Activated naive CD8-positive, alpha-beta T cell treated with anti-CD3 and anti-CD28 coated beads for 36 hours (primary cell): ENCODE measurements at places on chromosomes 6 and 20. TPM values are rescaled to one million over a fixed set of nuclear protein-coding genes. Genes with fewer than 3 reads are reported as not detected.

TP53RK gene
- 13.4 TPM for total RNA-seq

TFAP2B gene
- not detected for total RNA-seq

CYP24A1 gene
- total RNA-seq, result not detected

DDR1 gene
- 13.7 TPM for total RNA-seq

GNAS-AS1 gene
- 1.3 TPM for total RNA-seq

ZNF184 gene
- total RNA-seq, result 8.9 TPM

RSPO3 gene
- not detected for total RNA-seq

CST9L gene
- not detected for total RNA-seq

MAK gene
- total RNA-seq, result 0.68 TPM

TREML1 gene
- not detected for total RNA-seq

ESF1 gene
- 29.2 TPM for total RNA-seq

EPHA7 gene
- not detected for total RNA-seq

SLC35D3 gene
- not detected for total RNA-seq

CDSN gene
- not detected for total RNA-seq

EBF4 gene
- 0.98 TPM for total RNA-seq

MDN1 gene
- total RNA-seq, result 66.8 TPM

TBX18 gene
- not detected for total RNA-seq

MAFB gene
- total RNA-seq, result not detected

BPIFB1 gene
- not detected for total RNA-seq

DCDC2 gene
- 0.04 TPM for total RNA-seq

PHACTR1 gene
- 0.58 TPM for total RNA-seq

RNF144B gene
- 2.3 TPM for total RNA-seq

CAPN11 gene
- total RNA-seq, result 0.25 TPM

GPR63 gene
- 1.0 TPM for total RNA-seq

CRISP2 gene
- not detected for total RNA-seq

FAM83C gene
- total RNA-seq, result not detected

NCOA5 gene
- 27.3 TPM for total RNA-seq

TNFAIP3 gene
- 222 TPM for total RNA-seq

PROKR2 gene
- total RNA-seq, result not detected

C20orf144 gene
- 0.10 TPM for total RNA-seq

PRSS35 gene
- not detected for total RNA-seq

PERP gene
- total RNA-seq, result 2.0 TPM

WFDC5 gene
- not detected for total RNA-seq

ARMC2 gene
- 3.5 TPM for total RNA-seq

XPO5 gene
- total RNA-seq, result 121 TPM

GPLD1 gene
- 0.74 TPM for total RNA-seq

NCOA3 gene
- total RNA-seq, result 66.4 TPM

PPIL6 gene
- 0.64 TPM for total RNA-seq

FOXS1 gene
- not detected for total RNA-seq

ARG1 gene
- not detected for total RNA-seq

ARMH2 gene
- not detected for total RNA-seq

KHDC1L gene
- total RNA-seq, result not detected

ADGRF4 gene
- not detected for total RNA-seq

SMOC2 gene
- total RNA-seq, result not detected

BCL2L1 gene
- total RNA-seq, result 206 TPM

GRM1 gene
- total RNA-seq, result not detected

HLA-DOB gene
- total RNA-seq, result 2.1 TPM

MEP1A gene
- not detected for total RNA-seq

PRRT1 gene
- 1.5 TPM for total RNA-seq

B3GAT2 gene
- 0.06 TPM for total RNA-seq

CDC5L gene
- 27.7 TPM for total RNA-seq

TMEM14A gene
- 19.0 TPM for total RNA-seq

FAM209B gene
- 0.60 TPM for total RNA-seq

OR2J3 gene
- total RNA-seq, result not detected

TAP2 gene
- 226 TPM for total RNA-seq

KCNK15 gene
- 0.31 TPM for total RNA-seq

PLCB4 gene
- not detected for total RNA-seq
